ENCODE measurements at places on chromosomes 2 and 18.
A peak's percentile ranks its signal among the peaks of the same experiment; 100 is the strongest.

DNA sequence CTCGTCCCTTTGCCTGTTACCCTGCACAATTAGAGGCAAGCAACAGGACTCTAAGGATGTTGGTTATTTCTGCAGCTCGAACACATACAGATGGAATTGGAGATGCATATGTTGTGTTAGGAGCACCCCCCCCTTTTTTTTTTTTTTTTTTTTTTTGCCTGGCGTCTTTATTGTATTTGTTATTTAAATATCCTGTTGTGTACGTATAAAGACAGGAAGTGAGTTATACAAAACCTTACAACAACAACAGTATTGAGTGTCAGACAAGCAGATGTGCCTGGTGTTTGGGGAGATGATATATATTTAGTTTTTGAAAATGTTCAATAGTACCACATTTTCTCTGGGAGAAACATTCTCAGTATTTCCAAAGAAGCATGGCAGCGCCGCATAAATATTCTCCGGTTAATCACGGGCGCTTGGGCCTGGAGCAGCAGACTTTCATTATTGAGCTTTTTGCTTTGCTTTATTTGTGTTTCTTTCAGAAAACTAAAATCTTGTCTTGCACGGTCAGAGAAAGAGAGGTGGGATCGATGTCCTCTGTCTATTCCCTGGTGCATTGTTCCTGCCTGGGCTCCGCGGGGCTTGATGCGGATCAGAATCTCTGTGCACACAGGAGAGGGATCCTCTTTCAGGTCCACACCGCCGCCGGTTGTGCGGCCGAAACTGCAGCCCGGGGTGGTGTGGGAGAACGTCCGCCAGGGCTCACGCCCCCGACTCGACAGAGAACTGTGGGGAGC lies 23.2 kb upstream of the ZNF516 start:
- DNase-seq: no peak

DNA sequence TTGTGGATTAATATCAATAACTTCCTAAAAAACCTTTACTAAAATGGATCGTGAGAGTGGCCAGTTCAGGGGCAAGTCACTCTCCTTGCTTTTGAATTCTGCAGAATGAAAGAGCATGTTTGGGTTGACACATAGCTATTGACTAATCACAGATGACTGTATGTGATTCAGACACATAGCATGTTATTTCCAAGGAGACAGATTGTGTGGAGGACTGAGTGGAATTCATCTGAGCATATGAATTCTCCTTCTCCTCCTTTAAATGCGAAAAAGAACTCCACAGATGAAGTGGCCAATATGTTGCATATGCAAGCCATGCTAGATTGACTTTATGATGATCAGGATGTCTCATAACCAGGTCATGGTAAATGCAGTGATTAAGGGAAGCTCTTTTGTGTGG lies 249.4 kb upstream of the FAM98A start:
- DNase-seq: peak; percentile 14

GRCh38 chr2:9654452-9655100 lies 23.8 kb upstream of the YWHAQ start:
- DNase-seq: no peak

GRCh38 chr2:12493031-12493513 lies 223.7 kb upstream of the TRIB2 start:
- peak; percentile 49 for DNase-seq

- DNase-seq: no peak
Measured at GRCh38 chr2:32805104-32806095, 141.4 kb upstream of the LTBP1 start.

DNA sequence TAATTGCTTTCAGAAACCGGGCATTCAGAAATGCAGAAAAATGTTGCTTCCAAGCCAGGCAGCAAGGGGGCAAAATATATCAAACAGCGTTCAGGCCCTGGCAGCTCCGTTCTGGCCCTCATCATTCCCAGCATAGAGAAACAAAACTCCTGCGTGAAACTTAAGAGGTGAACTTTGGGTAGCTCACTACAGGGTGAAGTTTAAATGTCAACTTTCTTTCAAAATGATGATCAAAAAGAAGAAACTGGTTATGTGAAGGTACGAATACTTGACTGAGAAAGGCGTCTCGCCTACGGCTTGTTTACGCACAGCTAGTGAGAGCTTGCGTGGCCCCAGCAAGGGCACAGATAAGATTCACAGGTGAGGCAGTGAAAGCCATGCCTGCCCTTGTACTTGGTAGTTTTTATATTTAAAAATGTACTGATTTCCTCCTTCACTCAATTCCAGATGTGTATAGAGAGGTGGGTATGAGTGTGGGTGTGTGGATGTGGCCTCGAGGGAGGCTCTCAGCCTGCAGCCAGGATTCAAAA lies 127.5 kb downstream of the NFATC1 start:
- DNase-seq: no peak

DNA sequence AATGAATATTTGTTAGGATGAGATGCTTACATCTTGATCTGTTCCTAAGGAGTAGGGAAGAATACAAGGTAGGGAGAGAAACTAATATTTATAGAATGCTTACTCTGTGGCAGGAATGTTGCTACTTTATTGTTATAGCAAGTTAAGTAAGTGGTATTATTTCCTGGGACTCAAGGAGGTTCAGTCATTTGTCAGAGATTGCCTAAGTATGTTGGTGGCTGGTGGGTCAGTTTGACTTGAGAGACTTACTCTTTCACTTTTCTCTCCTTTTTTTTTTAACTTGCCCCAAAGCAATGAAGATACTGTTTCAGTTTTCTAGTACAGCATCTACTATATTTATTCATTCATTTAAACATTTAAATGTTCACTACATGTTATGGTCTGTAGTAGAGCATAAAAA lies 209.2 kb upstream of the STON1 start:
- DNase-seq: no peak

DNA sequence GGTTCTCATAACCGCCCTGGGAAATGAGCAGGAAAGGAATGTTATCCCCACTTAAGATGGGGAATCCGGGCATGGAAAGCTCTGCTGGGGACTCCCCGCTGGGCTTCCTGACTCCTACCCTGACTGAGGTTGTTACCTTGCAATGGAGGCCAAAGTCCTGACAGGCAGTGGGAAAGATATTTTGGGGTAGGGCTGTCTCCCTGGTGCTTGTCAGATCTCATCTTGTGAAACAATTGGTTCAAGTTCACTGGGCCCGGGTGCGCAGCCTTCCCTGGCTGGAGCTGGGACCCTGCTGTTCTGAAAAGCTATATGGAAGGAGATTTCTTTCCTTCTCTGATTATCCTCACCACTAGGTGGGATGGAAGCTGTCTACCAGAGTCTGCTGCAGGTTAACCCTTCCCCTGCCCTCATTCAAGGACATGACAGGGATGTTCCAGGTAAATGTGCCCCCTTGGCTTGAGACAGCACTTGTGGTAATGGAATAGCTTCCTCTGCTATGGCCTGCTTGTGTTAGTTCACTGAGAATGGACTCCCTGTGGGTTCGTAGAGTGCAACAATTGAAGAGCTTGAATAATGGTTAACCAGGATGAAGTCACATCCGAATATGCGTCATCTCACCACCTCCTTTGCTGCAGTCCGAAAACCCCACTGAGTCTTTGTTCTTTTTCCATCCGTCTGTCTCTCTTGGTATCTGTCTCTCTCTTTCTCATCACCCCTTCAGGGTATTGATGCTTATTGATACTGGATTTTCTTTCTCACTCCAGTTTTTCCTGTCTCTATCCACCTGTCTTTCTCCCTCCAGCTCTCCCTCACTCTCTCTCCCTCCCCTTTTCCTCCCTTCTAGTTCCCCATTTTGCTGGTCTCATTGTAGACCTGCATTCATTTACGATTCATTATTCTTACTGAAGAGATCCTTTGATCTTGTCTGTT lies 67.8 kb upstream of the EPAS1 start:
- no peak for DNase-seq

DNA sequence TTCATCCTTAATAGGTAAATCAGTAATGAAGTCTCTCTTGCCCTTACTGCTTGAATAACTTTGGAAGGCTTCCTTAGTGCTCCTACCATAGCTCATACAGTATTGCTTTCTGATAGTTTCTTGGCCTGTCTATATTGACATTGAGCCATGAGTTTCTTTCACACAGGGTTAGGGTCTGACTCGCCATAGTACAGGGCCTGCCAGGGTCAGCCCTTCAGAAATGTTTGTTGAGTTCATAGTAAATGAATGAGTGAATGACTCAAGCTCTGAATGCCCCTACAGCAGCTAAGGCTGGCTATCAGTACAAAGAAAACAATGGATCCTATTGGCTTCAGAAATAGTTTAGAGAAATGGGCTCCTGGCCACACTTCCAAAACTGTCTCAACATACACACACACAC lies 65.0 kb upstream of the LRATD1 start:
- no peak for DNase-seq

GRCh38 chr2:159070235-159070634 lies 101.8 kb downstream of the TANC1 start:
- no peak for DNase-seq

- no peak for DNase-seq
Measured at GRCh38 chr2:230569298-230569697, 143.3 kb upstream of the CAB39 start.

DNA sequence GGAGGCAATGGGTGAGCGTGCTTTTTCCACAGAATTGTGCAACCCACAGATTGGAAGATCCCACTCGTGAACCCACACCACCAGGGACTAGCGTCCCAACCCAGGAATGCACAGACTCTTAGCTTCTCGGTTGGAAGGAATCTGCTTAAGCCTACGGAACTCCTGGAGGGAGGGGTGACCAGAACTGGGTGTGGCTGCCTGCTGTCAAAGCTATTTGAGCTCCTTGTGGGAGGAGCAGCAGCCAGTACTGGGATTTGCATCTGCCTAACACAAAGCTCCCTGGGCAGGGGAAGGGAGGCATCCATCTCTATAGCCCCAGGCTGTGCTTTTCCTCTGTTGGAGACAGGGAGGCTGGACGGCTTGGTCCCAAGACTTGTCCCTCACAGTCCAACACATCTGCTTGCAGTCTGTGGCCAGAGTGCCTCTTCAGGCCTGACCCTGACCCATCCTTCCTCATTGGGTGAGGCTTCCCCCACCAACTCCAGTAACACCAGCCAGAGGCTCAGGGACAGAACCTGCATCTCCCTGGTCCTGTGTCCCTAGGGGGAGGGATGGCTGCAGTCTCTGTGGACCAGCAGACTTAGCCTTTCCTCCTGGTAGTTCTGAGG lies 27.9 kb downstream of the HNMT start:
- DNase-seq: no peak

- DNase-seq: no peak
Measured at GRCh38 chr2:184577743-184578142, 20.6 kb upstream of the ZNF804A start.

DNA sequence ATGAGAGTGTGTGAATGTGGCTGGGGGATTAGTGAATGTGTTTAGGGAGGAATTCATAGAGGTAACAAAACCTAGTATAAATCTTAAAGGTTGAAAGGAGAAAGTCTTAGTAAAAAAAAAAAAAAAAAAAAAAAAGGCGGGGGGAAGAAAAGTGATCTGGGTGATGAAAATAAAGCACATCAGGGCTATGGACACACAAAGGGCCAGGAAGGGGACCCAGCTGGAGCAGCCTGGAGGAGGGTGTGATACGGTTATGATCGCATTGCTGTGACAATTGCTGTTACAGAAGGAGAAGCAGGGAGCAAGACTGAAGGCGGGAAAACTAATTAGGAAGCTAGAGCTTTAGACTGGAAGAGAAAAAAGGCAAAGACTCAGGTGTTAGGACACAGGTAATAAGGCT lies 85.4 kb downstream of the DLGAP1 start:
- no peak for DNase-seq

- DNase-seq: no peak
Measured at GRCh38 chr2:56515399-56515798, 331.6 kb downstream of the CCDC85A start.

- no peak for DNase-seq
Measured at GRCh38 chr2:209767316-209767715, 4.3 kb upstream of the UNC80 start.

DNA sequence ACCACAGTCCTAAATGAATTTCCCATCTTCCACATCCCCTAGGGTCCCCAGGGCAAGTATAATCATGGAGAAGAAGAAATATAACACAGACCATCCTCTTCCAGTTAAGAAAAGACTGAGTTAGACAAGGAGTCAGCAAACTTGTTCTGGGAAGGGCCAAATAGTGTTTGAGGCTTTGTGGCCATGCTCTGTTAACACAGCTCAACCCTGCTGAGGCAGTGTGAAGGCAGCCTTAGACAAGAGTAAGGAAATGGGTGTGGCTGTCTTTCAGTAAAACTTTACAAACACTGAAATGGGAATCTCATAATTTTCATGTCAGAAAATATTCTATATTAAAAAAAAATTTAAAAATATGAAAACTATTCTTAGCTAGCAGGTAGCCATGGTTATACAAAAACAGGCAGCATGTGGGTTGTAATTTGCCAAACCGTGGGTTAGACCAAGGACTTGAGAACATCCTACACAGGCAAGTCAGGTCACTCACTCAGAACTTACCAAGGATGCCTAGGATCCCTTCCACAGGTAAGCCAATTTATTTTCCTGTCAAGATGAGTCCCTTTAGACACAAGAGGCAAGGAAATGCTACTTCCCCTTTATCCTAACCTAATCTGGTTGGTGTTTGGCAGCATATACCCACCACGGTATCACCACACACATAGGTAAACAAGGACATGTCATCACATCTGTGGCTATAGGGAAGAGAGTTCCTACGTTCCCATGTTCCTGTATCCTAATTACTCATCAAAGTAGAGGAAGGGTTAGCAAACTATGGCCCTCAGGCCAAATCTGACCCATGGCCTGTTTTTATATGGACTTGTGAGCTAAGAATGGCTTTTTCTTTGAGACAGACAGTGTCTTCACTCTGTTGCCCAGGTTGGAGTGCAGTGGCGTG lies 31.9 kb downstream of the C2orf74 start:
- DNase-seq: no peak

GRCh38 chr2:168147830-168148794 lies 99.3 kb downstream of the STK39 start:
- no peak for DNase-seq

- DNase-seq: peak; percentile 53
Measured at GRCh38 chr2:11744631-11745394, 1.6 kb upstream of the LPIN1 start.

GRCh38 chr2:163647300-163647699 lies 88.5 kb downstream of the FIGN start:
- no peak for DNase-seq

DNA sequence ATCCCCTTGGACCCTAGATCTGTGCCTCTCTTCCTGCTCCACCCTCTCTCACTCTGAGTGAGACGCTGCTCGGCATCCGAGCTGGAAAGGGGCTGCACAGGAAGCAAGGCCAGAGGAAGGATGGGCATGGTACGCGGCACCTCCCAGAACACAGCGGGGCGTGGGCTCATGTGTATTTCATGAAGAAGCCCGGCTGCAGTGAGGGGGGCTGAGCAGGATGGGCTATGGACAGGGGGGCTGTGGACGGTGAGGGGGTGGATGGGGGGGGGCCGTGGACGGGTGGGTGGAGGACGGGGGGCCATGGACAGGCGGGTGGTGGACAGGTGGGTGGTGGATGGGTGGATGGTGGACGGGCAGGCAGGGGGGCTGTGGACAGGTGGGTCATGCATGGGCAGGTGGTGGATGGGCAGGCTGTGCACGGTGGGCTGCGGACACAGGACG lies 28.5 kb downstream of the SLC66A2 start:
- DNase-seq: no peak

DNA sequence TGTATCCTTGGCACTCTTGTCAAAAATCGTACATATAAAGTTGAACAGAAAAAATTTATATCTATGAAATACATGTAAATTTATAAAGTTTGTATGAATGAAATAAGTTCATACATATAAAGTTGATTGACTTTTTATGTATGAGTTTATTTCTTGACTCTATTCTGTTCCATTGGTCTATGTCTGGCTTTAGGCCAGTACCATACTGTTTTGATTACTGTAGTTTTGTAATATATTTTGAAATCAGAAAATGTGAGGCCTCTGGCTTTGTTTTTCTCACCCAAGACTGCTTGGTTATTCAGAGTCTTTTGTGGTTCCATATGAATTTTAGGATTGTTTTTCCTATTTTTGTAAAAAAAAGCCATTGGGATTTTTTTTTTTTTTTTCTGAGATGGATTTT lies 41.8 kb upstream of the SP9 start:
- DNase-seq: no peak

All from HTR-8/SVneo (cell line).